ENCODE measurements at places on chromosomes 2 and 18.

DNA sequence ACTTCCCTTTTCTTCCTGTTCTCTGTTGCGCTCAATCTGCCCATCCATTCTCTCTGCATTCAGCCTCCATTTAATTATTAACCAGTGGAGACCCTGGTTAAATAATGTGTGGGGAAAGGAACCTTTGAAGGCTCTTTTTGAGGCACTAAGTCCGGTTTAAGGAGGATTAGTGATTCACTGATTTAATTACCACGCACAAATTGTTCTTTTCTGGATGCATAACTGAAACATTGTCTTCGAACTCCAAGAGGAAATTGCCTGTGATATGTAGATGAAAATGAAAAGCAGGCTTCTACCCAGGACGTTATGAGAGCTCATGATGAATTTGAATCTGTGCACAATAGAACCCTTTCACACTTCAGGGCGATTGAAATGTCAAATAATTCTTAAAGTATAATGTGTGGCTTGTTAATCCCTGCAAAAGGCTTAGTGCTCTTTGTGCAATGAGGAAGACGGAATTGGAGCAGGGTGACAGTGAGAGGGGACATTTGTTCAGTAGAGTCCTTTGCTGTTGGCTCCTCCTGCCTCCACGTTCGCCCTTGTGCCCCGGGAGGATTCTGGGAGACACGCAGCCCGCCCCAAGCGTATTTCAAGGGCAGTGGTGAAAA lies 51.1 kb upstream of the ZNF236 start:
- DNase-seq: no peak

GRCh38 chr2:16079637-16080036 lies 139.3 kb downstream of the MYCN start:
- no peak for DNase-seq

- DNase-seq: no peak
Measured at GRCh38 chr2:23695890-23696751, 230.8 kb downstream of the ATAD2B start.

- DNase-seq: no peak
Measured at GRCh38 chr18:24187049-24187448, 48.2 kb downstream of the CABYR start.

DNA sequence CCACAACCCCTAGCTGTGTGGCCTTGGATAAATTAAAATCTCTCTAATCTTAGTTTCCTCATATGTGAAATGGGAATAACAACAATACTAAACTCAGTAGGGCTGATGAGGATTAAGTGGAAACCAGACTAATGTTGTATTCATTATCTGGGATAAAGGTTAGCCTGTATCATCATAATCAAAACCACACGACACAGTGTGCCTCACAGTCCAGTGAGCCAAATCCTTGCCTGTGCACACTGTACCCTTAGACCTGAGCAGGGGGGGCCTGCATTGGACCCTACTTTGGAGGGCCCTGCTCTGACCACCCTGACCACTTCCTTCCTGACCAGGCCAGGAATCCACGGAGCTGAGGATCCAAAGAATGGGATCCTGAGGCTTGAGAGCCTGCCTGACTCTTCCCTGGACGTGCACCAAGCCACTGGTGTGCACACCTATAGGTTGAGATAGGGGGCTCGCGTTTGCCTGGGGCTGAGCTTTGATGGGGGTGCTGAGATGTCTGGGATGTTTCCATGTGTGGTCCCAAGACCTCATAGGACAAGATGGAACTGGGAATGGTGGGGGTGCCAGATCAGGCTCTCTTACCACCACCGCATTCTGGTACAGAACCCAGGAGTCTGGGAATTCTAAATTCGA lies 69.7 kb downstream of the TGOLN2 start:
- no peak for DNase-seq

- no peak for DNase-seq
Measured at GRCh38 chr2:209113026-209113425, 310.8 kb upstream of the MAP2 start.

- DNase-seq: no peak
Measured at GRCh38 chr2:49812730-49813129, 658.4 kb upstream of the FSHR start.

GRCh38 chr18:48820483-48821250 lies 130.1 kb downstream of the SMAD7 start:
- peak; percentile 30 for DNase-seq

GRCh38 chr2:227152093-227152766 lies 11.8 kb downstream of the COL4A4 start:
- no peak for DNase-seq

DNA sequence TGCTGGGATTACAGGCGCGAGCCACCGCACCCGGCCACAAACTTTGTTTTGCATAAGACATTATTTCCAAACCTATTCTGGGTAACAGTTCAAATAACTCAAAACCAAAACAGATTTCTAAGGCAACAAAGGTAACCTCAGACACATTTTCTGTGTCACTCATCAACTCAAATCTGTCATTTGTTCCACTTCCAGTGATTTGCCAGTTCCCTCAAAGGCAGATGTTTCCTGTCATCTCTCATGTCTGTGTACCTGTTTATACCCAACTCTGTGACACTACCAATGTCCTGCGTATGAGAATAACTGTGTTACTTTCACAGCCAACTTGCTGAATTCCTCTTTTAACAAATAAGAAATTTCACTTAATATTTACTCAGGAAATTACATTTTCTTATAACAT lies 54.4 kb downstream of the SCN3A start:
- no peak for DNase-seq

GRCh38 chr18:77478646-77479442 lies 229.2 kb downstream of the GALR1 start:
- no peak for DNase-seq

- no peak for DNase-seq
Measured at GRCh38 chr2:190858817-190859216, 21.8 kb upstream of the GLS start.

GRCh38 chr2:223043164-223043941 lies 8.6 kb upstream of the KCNE4 start:
- DNase-seq: no peak

DNA sequence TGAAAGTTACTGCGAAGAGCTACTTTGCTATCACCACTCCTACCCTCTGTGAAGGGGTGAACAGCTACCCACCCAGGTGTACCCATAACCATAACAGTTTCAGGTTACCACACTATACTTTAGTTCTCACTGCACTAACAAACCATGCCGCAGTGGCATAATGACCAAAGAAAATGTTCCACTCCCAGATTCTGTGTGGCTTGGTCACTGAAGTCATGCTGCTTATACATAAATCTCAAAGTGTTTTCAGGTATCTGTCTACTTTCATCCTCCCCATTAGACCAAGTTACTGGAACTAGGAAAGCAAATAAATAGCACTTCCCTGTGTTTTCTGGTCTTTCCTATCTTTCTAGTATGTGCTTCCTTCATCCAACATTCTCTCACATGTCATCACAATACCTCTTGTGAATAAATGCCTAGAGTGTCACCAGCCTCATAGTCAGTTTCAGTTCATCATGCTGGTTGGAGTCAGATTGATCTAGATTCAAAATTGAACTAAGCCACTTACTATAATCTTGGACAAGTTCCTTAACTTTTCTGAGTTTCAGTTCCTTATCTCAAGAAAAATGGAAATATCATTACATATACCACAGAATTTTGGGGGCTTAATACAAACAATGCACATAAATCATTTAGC lies 293.6 kb downstream of the FSIP2 start:
- DNase-seq: no peak

DNA sequence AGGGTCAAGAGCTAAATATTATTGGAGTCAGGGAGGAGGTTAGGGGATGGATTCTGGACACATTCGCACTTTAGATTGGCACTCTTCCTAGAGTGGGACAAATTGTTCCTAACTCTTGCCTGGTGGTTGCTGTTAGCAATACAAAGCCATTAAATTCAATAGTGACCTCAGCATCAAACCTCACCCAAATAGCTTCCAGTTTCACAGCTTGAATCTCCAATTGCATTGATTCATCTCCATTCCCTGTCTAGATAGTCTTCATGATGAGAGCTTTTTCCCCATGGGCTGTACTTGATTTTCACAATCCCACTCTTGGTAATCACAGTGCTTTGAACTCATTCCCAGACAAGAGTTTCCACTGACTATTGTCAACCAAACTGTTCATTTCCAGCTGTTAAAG lies 585.9 kb upstream of the SYT4 start:
- DNase-seq: no peak

DNA sequence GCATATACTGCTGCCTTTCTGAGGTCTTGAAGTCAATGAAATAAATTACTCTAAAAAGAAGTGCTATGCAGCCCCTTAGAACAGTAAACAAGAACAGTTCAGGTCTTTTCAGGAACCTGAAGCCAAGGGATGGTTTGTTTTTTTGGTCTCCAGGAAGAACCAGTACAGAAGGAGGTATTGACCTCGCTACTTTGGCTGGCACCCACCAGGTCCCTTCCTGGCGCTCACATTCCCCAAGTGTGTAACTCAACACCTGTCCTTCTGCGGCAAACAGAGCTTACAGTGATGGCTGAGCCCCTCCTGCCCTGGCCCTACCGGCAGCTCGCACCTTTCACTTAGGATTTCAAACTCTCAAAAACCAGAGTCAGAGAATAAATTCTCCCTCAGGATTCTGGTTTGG lies 51.9 kb downstream of the SETBP1 start:
- DNase-seq: no peak

DNA sequence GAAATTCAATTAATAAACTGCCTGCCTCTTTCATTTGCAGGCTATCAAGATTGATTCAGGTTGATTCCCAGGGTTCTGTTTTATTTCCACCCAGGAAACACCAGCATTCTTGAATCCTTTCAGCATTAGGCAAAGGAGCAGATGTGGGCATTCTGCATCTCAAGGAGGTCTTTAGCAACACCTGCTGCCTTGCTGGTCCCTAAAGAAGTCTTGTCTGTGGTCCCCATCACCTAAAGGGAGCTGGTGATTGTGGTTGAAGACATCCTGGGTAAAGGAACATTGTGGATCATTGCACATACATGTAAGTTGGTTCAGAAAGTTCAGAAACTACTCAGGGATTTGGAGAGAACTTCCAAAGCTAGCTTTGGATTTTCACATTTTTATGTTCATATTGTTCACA lies 78.3 kb downstream of the EVA1A start:
- no peak for DNase-seq

DNA sequence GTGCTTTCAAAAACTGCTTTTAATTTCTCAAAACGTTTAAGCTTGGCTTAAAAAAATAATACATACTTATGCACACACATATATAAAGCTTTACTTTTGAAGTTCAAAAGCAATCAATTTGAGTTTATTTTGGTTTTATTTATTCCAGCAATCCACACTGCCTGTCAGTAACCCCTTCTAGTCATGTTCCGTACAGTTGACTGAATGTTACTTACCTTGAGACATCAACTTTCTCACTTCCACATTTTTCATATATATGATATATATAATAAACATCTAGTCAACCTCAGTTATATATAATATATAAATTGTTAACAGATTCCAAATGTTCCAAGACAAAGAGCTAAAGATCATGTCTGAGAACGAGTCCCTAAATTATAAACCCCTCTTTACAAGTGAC lies 1137.3 kb upstream of the ZEB2 start:
- DNase-seq: no peak

DNA sequence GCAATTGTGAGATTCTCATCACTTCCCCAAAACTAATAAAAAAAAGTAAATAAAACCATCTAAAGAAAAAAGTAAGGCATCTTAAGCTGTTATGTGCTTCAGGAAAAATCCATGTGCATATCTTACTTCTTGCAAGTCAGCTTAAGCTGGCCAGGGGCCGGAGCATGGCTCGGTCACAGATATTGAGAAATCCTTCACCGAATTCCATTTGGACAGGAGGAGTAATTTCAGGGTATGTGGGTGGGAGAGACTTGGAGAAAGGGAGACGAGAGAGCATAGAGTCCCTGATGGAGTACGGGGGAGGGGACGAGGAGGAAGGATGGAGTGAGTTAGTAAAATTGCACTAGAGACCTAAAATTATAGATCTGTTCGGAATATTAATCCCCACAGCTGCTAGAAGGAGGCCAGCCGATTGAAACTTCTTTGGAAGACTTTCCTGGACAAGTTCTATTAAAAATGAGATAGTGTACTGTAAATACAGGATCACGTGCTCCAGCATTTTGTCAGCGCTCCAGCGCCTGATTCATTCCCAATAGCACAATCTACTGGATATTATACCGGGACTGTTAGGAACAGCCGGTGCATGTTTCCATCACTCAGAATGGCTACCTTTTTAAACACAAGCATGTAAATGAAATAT lies 438.5 kb downstream of the ZNF516 start:
- no peak for DNase-seq

- no peak for DNase-seq
Measured at GRCh38 chr2:214652473-214652872, 157.0 kb downstream of the BARD1 start.

DNA sequence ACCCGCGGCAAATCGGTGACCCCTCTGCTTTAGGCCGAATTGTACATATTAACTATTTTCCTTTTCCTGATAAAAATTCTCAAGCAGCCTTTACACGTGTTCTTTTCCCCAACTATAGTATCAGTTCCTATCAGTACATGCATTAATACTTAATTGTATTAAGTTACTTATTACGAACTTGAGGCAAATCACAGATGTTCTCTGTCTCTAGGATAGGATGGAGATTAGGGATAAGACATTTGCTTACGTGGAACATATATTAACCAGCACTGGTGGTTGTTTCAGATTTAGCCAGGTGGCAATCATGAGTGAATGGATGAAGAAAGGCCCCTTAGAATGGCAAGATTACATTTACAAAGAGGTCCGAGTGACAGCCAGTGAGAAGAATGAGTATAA lies 675 bp downstream of the GEMIN6 start:
- no peak for DNase-seq

DNA sequence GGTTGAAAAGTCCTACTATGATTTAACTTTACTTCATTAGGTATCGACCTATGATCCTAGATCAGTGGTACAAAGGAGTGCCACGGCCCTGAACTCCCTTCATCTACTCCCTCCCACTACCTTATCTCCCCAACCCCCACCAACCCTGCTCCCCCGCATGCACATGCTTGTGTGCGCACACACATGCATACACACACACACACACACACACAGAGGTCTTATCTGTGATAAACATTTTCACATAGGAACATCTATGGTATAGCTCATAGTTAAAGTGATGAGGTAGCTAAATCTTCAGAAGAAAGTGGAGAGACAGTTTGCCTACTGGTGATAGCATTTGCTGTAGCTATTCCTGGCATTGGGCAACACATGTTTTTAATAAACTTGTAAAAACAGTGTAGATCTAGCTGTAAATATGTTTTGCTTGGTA lies 471.3 kb downstream of the ZEB2 start:
- DNase-seq: no peak
